ENCODE measurements at places on chromosomes 2 and 18.

DNA sequence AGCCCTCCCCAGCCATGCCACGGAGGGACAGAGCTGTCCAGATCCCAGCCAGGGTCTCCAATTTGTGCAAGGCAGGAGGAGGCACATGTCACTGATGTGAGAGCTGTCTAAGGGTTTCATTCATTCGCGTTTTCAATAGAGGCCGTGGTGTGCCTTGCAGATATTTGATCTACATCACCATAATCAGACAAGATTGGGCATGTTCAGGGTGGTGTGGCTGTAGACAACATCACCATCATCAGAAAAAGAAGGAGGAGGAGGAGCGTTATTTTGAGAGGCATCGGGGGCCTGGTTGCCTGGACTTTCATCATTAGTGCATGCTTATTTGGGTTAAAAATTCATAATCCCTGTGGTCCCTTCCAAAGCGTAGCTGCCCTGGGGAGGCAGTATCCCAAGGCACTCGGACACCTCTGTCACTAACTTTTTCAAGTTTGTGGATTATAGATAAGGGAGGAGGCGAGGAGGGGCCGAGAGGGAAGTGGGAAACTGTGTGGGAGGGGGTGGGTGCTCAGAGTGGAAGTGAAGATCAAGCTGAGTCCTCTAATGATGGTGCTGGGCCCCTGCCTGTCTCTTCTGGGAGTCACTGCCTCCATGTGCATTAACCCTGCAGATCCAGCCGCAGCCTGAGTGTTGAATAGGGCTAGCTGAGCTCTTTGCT is 194.1 kb downstream of the CTIF start:
- DNase-seq = no peak

DNA sequence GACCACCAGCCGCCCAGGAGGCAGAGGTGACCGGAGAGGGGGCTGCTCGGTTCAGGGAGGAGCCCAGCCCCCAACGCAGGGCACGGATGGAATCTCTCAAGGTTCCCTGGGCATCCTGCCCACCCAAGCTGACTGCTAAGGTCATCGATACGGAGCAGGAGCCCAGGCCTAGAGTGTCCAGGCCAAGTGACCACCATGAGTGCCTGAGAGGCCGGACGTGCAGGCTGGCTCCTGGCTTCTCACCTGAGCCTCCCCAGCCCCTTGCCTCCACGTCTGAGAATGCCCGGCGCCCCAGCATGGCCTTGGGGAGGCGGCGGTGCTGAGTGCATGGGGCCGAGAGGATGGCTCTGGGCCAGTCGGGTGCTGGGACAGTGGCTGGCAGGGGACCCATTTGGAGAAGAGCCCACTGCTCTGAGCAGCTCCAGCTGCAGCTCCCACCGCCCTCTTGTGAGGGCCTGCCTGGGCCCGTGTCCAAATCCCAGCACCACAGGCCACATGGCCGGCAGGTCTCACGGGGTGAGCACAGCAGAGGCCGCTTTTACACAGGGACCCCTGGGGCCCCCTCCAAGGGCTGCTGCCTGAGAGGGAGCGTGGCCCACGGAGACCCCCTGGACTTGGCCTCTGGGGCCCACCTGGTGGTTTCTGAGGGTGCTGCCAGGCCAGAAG is 102.8 kb upstream of the CTDP1 start:
- DNase-seq = no peak

- no peak for DNase-seq
Measured at GRCh38 chr2:236552212-236552542, 17.4 kb upstream of the ACKR3 start.

DNA sequence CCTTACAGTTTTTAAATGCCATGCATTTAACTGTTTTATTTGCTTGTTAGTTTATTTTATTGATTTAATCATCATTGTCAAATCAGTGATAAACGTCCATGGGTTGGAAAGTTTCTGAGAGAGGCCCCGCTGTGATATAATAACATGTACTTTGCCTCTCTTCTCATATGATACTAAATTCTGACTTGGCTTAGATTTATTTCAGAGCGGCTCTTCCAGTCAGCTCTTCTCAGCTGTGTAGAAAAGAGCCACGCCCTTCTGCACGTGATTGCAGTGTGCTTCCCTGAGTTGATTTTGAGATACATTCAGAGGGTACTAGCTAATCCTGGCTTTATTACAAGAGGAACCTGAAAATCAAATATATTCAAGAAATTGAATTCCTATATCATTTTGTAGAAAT is 218.6 kb downstream of the KCNE4 start:
- no peak for DNase-seq

DNA sequence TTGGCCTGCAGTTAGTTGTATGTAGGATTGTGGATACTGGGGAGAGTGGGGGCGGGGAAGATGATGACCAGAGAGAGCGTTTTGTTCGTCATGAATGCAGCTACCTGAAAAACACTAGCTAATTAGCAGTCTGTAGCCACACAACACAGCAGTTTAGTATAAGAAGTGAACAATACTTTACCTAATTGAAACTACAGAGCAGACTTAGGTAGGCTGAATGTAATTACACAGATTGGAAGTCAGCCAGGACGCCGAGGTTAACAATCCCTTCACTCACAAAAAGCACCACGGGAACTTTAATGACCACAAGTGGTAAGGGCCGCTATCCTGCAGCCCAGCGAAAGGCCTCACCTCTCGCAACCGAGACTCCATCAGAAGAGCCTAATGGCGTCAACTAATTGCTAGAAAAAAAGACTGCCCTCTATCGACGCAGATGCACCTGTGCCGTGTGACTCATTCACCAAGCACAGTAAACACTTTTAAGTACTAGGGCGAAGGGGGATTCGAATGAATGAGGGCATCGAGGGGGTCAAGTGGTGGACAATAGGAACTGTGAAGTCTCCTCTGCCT is 591.0 kb downstream of the ARHGAP15 start:
- DNase-seq = no peak

- DNase-seq = no peak
Measured at GRCh38 chr2:152571048-152571766, 146.1 kb downstream of the PRPF40A start.

- no peak for DNase-seq
Measured at GRCh38 chr18:55268151-55268601, 308.9 kb upstream of the CCDC68 start.

DNA sequence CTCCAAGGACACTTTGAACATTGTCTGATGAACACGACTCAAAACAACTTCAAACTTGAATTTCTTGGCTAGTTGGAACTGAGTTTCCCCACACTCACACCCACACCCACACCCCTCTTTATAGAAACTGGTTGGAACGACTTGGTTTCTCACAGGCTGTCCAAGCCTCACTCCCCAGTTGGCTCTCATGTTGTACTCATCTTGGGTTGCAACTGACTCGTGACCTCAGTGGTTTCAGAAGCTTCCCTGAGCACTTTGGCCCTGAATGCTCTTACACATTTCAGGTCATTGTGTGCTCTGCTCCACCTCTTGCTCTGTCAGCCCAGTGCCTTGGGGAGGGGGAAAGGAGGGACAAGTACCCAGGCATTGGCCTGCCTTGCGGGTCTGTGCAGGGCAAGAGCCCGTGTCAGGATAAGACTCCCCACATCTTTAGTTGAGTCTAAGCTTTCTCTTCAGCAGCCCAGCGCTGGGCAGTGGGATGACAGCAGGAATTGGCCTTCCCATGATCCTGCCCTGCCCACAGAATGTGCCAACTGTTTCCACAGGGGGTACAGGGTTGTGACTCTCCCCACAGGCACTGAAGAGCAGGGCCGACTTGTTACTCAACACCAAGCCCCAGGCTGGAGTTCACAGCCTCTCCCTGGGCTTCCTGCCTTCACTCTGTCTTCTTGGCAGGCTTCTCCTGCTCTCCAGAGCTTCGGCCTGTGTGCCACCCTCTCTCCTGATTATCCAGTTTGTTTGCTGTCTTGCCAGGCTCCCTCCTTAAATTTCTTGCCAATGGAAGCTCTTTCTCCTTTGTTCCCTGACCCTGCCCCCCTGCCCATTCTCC is 104.6 kb downstream of the RTN4 start:
- DNase-seq = no peak

DNA sequence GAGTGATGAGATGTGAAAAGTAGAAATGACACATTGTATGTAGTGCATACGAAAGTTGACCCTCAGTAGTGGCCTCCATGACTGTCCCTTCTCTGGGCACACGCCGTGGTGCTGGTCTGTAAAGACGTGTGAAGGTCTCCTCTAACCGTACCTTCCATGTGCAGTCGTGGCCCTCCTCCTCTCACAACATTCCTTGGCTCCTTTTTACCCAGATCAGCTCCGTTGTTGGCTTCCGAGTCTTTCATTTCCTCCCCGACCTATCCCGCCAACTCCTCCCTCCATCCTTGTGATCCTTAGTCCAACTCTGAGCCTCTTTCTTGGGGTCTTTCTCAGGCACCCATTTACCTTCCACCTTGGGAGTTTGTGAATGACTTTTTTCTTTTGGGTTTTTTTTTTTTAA is 160.4 kb upstream of the BCL2L11 start:
- DNase-seq = no peak

DNA sequence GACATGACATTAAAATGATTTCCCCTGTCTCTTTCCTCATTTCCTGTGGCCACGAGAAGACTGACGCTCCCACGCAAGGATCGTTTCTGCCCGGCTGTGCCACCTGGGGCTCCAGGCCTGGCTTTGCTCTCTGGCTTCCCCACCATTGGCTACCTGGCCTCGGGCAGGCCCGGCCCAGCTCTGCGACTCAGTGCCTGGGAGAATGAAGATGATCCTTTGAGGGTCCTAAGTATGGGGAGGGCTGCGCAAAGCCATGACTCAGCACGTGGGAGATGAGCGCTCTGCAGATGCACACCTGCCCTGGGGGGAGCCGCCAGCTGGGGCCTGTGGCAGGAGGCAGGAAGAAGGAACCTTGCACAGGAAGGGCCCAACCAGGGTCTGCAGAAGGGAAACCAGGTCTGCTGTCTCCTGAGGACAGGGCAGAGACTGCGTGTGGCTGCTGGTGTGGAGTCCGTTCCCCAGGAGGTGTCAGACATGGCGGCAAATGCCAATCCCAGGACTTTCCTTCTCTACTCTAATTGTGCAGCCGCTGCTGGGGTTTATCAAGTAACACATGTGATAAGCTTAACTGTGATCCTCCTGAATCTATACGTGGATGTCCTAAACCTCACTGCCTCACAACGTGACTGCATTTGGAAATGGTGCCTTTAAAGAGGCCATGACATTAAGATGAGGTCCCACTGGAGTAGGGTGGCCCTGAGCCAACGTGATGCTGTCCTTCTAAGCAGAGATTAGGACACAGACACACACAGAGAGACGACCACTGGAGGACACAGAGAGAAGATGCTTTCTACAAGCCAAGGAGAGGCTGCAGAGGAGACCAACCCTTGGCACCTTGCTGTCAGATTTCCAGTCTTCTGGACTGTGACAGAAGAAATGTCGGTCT is 32.9 kb downstream of the MBP start:
- DNase-seq = no peak

GRCh38 chr2:200430017-200430416 is 79.9 kb downstream of the KCTD18 start:
- DNase-seq = no peak

GRCh38 chr2:155839991-155840390 is 492.5 kb downstream of the NR4A2 start:
- DNase-seq = no peak

- no peak for DNase-seq
Measured at GRCh38 chr2:123912171-123912570, 112.9 kb upstream of the CNTNAP5 start.

DNA sequence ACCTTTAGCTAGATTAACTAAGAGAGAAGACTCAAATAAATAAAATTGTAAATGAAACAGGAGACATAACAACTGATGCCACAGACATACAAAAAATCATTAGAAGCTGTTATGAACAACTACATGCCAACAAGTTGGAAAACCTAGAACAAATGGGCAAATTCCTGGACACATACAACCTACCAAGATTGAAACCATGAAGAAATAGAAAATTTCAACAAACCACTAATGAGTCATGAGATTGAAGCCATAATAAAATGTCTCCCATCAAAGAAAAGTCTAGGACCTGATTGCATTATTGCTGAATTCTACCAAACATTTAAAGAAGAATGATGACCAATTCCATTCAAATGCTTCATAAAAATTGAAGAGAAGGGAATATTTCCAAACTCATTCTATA is 54.3 kb downstream of the ST3GAL5 start:
- no peak for DNase-seq

GRCh38 chr2:221569871-221570270 is 2.2 kb downstream of the EPHA4 start:
- no peak for DNase-seq

DNA sequence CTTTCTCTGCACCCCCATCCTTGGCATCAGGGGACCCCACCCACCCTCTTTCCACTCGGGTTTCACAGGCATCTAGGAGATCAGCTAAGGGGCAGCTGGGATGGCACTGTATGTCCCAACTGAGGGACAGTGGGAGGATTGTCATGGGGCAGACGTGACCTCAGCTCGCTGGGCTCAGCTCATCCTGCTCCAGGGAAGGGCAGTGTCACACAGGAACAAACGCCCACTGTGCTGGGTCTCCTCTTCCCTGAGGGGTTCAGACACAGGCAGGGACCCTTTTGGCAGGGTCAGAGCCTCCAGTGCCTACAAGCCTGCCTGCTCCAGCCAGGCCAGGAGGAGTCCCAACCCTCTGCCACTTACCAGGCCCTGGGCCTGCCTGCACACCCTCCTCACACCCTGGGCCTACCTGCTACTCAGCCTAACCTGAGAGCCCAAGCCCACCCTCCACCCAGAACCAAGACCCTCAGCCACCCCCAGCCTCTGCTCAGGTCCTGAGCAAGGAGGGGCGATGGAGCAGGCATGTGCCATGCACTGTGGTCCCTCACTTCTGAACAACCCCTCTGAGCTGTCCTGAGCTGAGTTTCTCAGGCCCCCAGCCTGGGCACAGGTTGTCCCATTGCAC is 68.2 kb downstream of the HS1BP3 start:
- no peak for DNase-seq

- no peak for DNase-seq
Measured at GRCh38 chr2:144512891-144513351, 7.0 kb downstream of the ZEB2 start.
